ENCODE measurements at places on chromosomes 2 and 18.

- no peak for DNase-seq
These were observed 46.2 kb downstream of the TWSG1 start for GRCh38 chr18:9380621-9381395.

GRCh38 chr2:229586746-229587705 lies 127.3 kb downstream of the DNER start:
- DNase-seq, result peak; percentile 32

GRCh38 chr2:157922815-157923214 lies 46.7 kb upstream of the ACVR1 start:
- no peak for DNase-seq

DNA sequence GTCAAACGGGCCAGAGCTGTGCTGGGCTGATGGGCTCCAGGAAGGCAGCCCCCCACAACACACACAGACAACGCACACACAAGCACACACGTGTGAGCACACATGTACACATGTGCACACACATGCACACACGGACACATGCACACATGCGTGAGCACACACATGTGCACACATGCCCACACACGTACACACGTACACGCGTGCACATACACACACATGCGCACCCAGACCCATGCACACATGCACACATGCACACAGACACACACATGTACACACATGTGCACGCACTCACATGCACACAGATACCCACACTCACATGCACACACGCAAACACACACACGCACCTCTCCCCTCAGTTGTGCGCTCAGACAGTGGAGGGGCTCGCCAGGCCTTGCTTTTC lies 31.2 kb upstream of the HPCAL1 start:
- DNase-seq, result no peak

GRCh38 chr2:175402571-175402970 lies 221.1 kb upstream of the ATP5MC3 start:
- no peak for DNase-seq

GRCh38 chr2:188244383-188244782 lies 47.3 kb upstream of the GULP1 start:
- DNase-seq, result no peak
